Tibial artery (tissue), 4 donors: ENCODE measurements at places on chromosomes 4 and X.
A peak's percentile ranks its signal among the peaks of the same experiment; 100 is the strongest.

DNA sequence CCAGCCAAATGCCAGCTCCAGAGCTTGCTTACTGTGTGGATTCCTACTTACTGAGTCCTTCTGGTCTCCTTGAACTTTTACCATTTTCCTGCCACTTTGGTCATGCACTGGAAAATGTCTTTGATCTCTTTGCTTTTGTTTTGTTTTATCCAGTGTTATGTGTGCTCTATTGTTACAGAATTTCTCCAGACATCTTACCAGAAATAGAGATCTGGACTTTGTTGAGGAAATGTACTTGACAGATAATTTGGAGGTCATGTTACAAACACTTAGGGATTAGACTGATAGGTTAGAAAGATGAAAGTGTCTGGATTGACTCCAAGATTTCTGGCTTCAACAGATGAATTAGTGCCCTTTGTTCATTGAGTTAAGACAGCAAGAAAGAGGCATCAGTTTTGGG, 5.7 kb upstream of the ZNF330 start:
- H3K36me3 ChIP-seq: no peaks in the 10 kb centered on the region
- no peaks in the 10 kb centered on the region for H3K27me3 ChIP-seq
- no peak overlapping the region for H3K27ac ChIP-seq
- no peaks in the 10 kb centered on the region for H3K4me1 ChIP-seq
- no peak overlapping the region for H3K4me3 ChIP-seq
- no peak for DNase-seq

DNA sequence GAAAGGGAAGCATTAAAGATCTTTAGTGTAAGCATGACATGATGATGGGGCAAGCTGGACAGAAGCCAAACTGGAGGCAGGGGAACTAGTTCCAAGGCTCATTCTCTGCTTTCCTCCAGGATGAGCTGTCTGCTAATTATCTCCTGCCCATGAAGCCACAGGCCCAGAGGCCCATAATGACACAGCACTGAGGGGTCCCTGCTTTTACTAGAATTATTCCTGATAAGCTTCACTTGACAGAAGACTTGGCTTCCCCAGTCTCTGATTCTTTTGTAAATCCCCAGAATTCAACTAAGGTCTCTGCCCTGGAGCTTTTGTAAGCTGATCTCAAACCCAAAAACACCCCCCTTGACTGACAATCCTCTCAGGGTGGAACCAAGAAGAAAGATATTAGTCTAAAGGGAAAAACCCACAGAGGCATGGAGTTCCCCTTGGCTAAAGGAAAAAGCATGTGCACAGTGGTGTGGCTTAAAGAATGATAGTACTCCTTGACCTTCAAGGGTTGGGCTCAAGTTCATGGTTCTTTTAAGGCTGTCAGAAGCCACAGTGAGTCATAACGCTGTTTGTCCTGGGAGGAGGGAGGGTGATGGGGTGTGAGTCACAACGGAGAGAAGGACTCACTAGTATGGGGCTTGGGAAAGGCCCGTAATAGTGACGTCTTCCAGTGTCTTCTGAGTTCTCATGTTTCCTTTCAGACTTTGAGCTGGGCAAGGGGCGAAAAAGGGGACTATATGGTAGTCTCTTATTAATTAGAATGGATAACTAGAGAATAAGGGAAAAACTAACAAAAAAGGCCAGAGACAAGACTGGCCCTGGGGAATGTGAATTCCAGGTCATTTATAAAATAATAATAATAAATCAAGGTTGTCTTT, 146.0 kb upstream of the CPEB2 start:
- peak; percentile 87 for DNase-seq
- H3K27ac ChIP-seq: peak overlapping the region; percentile 74
- H3K4me3 ChIP-seq: no peak overlapping the region
- no peaks in the 10 kb centered on the region for H3K36me3 ChIP-seq
- H3K4me1 ChIP-seq: no peaks in the 10 kb centered on the region

GRCh38 chrX:148956352-148956751, 455.9 kb downstream of the AFF2 start:
- no peak overlapping the region for H3K4me3 ChIP-seq
- H3K4me1 ChIP-seq: no peaks in the 10 kb centered on the region
- DNase-seq: no peak
- no peaks in the 10 kb centered on the region for H3K36me3 ChIP-seq

DNA sequence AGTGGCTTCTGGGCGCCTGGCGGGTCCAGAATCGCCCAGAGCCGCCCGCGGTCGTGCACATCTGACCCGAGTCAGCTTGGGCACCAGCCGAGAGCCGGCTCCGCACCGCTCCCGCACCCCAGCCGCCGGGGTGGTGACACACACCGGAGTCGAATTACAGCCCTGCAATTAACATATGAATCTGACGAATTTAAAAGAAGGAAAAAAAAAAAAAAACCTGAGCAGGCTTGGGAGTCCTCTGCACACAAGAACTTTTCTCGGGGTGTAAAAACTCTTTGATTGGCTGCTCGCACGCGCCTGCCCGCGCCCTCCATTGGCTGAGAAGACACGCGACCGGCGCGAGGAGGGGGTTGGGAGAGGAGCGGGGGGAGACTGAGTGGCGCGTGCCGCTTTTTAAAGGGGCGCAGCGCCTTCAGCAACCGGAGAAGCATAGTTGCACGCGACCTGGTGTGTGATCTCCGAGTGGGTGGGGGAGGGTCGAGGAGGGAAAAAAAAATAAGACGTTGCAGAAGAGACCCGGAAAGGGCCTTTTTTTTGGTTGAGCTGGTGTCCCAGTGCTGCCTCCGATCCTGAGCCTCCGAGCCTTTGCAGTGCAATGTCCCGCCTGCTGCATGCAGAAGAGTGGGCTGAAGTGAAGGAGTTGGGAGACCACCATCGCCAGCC, at the start of gene ATOH1:
TSS of gene ATOH1 (plus strand) at position 422 of the 663 bp plus-strand sequence. CDS start at position 596, 174 bp downstream.
- no peak for DNase-seq
- peak within 1 kb of the TSS; percentile 44 for H3K4me3 ChIP-seq
- H3K36me3 ChIP-seq: no peaks in the 10 kb centered on the region
- H3K4me1 ChIP-seq: no peaks in the 10 kb centered on the region

DNA sequence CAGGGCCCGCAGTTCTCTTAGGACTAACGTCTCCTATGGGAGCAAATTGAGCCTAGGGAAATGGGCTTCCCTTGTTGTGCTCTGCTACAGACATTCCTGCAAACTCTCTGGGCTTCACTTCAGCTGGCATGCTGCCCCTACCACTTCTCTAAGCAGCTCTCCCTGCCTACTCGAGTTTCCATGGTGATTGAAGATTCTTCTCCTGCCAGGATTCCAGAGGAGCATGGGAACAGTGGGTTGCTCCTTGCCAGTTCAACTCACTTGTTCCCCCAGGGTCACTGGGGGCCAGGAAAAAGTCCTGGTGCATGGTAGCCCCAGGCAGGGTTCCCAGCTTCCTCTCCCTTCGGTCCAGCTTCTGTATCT, 21.1 kb upstream of the WDR17 start:
- H3K4me1 ChIP-seq: no peaks in the 10 kb centered on the region
- H3K36me3 ChIP-seq: no peaks in the 10 kb centered on the region
- H3K4me3 ChIP-seq: no peak overlapping the region
- H3K27me3 ChIP-seq: no peaks in the 10 kb centered on the region

GRCh38 chrX:154014429-154015380, 5.0 kb downstream of the IRAK1 start:
- no peak for DNase-seq
- H3K27ac ChIP-seq: no peak overlapping the region
- H3K4me1 ChIP-seq: peaks cover 7% of the 10 kb centered on the region

GRCh38 chr4:104486716-104487504, 7.8 kb downstream of the CXXC4 start:
- no peak overlapping the region for H3K27ac ChIP-seq
- H3K27me3 ChIP-seq: no peaks in the 10 kb centered on the region
- H3K36me3 ChIP-seq: no peaks in the 10 kb centered on the region
- peaks cover 8% of the 10 kb centered on the region for H3K4me1 ChIP-seq

- H3K4me3 ChIP-seq: no peak overlapping the region
- DNase-seq: no peak
- H3K27me3 ChIP-seq: peaks cover 21% of the 10 kb centered on the region
- H3K27ac ChIP-seq: no peak overlapping the region
Observed at GRCh38 chrX:152635941-152636340, 1.8 kb upstream of the GABRQ start.

DNA sequence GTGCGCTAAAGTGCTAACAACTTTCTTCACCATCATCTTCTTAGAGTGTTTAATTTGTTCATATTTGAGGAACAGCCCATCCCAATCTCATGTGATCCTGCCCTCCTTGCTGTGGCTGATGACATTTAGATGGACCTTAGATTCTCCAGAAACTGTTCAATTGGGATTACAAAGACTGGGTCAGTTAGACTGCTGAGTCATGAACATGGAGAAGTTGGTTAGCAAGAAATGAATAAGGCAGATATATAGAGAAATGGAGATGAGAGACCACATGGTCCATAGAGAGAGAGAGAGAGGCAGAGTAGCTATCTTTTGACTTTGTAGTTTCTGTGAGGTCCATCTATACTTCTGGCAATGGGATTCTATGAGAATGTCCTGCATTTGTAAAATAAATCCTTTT, 275.9 kb downstream of the GLUD2 start:
- no peak for DNase-seq
- no peaks in the 10 kb centered on the region for H3K36me3 ChIP-seq
- no peak overlapping the region for H3K27ac ChIP-seq
- no peaks in the 10 kb centered on the region for H3K4me1 ChIP-seq
- H3K27me3 ChIP-seq: no peaks in the 10 kb centered on the region

- no peak overlapping the region for H3K4me3 ChIP-seq
- no peak overlapping the region for H3K27ac ChIP-seq
Observed at GRCh38 chrX:148878371-148878770, 378.0 kb downstream of the AFF2 start.

- H3K27me3 ChIP-seq: no peaks in the 10 kb centered on the region
- H3K36me3 ChIP-seq: no peaks in the 10 kb centered on the region
- no peak overlapping the region for H3K4me3 ChIP-seq
- peak overlapping the region; percentile 68 for H3K27ac ChIP-seq
- H3K4me1 ChIP-seq: peaks cover 68% of the 10 kb centered on the region
Observed at GRCh38 chr4:87014284-87014782, 79.5 kb downstream of the AFF1 start.

DNA sequence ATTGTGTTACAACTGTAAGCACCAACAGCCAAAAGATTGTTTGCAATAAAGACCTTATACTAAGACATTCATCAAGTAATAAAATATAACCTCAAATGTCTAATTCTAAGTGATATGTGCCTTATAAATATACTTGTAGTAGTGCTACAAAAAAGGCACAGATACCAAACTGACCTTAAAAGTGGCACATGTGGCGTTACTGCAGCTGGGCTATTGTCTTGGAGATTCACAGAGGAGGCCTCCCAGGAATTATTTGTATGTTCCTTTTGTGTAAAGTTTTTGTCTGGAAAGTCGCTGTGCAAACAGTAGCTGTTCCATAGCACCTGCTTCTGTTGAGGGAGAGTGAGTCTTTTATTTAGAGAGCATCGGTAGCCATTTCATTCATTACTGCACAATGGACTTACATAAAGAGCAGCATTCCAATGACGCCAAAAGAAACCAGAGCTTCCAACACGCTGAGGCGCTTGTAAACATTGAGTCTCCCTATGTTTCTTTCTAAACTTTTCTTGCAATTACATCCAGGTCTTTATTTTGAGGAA, 143.7 kb downstream of the RPA4 start:
- no peaks in the 10 kb centered on the region for H3K36me3 ChIP-seq
- no peak overlapping the region for H3K27ac ChIP-seq
- H3K4me1 ChIP-seq: no peaks in the 10 kb centered on the region
